CD14-positive monocyte (primary cell): ENCODE measurements at places on chromosomes 4 and X. TPM values are rescaled to one million over a fixed set of nuclear protein-coding genes. Genes with fewer than 3 reads are reported as not detected.

Gene TBC1D9
- polyA plus RNA-seq = 13.6 TPM

- H3K4me3 ChIP-seq = no peak overlapping the region
- DNase-seq = no peak
- no peaks in the 10 kb centered on the region for H3K36me3 ChIP-seq
- peak overlapping the region; percentile 34 for H3K27ac ChIP-seq
- peaks cover 60% of the 10 kb centered on the region for H3K4me1 ChIP-seq
Observed at GRCh38 chr4:73730292-73730691, 10.1 kb upstream of the CXCL8 start.

GRCh38 chrX:136166221-136166855 is 19.0 kb downstream of the FHL1 start:
- no peak for DNase-seq
- no peaks in the 10 kb centered on the region for H3K4me1 ChIP-seq
- H3K27me3 ChIP-seq = peaks cover 3% of the 10 kb centered on the region
- no peak overlapping the region for H3K27ac ChIP-seq
- no peaks in the 10 kb centered on the region for H3K36me3 ChIP-seq

DNA sequence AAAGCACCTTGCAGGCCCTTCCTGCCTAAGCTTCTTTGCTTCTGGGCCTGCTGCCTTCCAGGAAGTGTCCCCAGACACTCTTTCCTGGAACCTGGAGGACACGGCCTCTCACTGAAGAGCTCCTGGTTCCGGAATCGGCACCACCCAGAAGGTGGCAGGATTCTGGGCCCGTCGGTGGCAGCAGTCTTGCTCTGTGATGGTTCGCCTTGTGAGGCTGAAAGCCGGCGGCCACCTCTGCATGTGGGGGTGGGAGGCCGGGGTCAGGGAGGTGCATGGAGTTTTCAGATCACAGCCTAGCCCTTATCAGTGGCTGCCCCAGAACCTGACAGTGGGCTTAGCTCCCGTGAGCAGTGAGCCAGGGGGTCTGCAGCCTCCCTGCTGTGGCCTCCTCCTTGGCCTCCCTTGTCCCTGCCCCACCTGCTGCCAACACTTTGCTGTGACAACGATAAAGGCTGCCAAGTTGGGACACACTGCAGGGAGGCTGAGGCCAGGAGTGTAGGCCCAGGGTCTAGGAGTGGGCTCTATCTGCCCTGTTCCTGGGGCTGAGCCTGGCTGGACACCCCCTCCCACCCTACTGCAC is 30.8 kb upstream of the GPR78 start:
- H3K4me1 ChIP-seq = no peaks in the 10 kb centered on the region
- no peak overlapping the region for H3K4me3 ChIP-seq
- no peaks in the 10 kb centered on the region for H3K27me3 ChIP-seq
- no peak overlapping the region for H3K27ac ChIP-seq

GRCh38 chr4:30720021-30720660 is at the start of gene PCDH7:
TSS of gene PCDH7 (plus strand) at chr4:30720369. CDS start at chr4:30721423, 1,054 bp downstream.
- peaks cover 11% of the 10 kb centered on the region for H3K4me1 ChIP-seq
- no peak within 1 kb of the TSS for H3K4me3 ChIP-seq
- DNase-seq = no peak
- H3K27ac ChIP-seq = no peak within 1 kb of the TSS
- peaks cover 95% of the 10 kb centered on the region for H3K27me3 ChIP-seq

DNA sequence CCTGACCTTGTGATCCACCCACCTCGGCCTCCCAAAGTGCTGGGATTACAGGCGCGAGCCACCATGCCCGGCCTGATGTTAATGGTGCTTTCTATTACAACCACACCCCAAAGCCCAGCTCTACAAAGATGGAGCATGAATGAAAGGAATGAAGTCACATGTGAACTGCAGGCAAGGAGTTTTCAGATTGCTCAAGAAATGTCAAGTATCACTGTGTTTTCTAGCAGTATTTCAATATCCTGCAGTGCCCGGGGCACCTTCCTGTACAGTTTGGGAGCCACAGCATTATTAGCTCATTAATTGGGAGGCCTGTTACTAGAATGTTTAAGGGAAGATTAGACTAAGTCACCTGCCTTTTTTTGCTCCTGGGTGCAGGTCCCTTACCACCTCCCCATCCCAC is 40.1 kb downstream of the PRIMPOL start:
- H3K4me1 ChIP-seq = peaks cover 11% of the 10 kb centered on the region
- DNase-seq = no peak
- no peak overlapping the region for H3K4me3 ChIP-seq
- no peaks in the 10 kb centered on the region for H3K27me3 ChIP-seq
- no peak overlapping the region for H3K27ac ChIP-seq

Gene KDR
- polyA plus RNA-seq = not detected

DNA sequence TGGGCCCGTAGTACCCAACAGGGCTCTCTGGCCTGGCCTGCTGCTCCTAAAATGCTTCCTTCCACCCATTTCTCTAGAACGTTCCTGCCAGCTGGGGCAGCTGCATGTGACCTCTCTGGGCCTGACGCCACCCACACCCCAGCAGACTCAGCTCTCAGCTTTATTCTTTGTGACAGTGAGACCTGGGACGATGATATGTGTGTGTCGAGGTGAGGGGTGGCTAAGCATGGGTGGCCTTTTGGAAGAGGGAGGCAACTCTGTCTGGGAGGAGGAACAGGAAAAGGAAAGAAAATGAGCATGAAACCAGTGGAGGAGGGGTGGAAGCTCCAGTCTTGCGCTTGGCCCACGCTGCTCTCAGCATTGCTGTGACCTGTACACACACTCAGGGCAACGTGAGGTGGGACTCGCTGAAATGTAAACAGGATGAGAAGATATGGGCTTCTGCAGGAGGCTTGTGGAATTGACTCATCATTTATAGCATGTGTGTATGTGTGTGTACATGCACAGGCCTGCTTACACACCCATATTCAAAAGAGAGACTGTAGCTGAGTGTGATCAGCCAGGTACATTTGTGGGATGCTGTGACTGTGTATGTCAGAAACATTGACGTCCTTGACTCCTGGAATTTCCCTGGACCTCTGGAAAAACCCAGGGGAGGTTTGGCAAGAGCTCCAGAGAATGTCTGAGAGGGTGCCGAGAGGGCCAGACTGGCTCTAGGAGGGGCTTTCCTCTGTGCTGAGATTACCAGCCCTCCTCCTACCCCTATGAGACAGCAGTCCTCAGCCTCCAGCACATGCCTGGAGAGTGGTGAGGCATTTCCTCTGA is 137.9 kb downstream of the PJA1 start:
- no peaks in the 10 kb centered on the region for H3K27me3 ChIP-seq
- peak; percentile 7 for DNase-seq
- no peak overlapping the region for H3K4me3 ChIP-seq
- no peaks in the 10 kb centered on the region for H3K36me3 ChIP-seq

DNA sequence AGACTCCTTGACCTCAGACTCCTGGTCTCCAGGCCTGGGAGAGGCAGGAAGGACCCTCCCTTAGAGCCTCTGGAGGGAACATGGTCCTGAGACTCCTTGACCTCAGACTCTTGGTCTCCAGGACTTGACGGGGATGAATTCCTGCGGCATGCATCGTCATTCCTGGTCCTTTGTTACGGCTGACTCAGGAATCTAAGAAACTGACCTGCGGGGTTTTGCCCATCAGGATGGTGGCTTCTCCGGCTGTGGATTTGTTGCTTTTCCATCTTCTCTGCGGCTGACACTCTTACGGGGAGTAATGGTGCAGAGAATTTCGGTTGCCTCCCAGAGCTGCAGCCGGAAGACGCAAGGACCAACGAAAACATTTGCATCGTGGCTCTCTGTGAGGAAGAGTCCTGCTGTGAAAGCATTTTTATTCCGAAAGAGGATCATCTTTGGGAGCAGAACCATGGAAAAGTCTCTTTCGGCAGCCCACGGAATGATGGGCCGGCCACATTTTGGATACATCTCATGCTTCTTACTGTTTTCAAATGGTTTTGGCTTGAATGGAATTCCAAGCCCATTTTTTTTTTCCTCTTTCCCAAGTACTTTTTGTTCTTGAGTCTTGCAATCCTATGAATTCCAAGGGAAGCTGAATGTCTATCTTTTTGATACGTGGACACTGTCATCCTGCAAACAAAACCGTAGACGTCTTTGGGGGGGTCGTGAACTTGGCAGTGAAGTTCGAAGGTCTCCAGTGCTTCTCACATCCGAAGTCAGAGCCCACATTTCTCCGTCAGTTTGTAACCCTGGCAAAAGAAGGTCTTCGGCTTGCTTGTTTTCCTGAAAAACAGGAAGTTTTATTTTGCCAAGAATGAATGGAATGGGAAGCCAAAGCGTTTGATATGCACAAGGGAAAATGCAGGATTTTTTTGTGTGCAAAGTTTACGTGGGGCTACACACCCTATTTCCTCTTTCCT is 36.5 kb downstream of the SHOX start:
- DNase-seq = no peak
- no peaks in the 10 kb centered on the region for H3K4me1 ChIP-seq
- no peak overlapping the region for H3K27ac ChIP-seq

- H3K4me1 ChIP-seq = no peaks in the 10 kb centered on the region
- DNase-seq = no peak
- H3K27me3 ChIP-seq = no peaks in the 10 kb centered on the region
- no peak overlapping the region for H3K4me3 ChIP-seq
- H3K27ac ChIP-seq = no peak overlapping the region
Observed at GRCh38 chr4:67291644-67292043, 253.7 kb downstream of the CENPC start.

GRCh38 chr4:110196871-110197528 is 1.4 kb downstream of the ELOVL6 start:
- peak overlapping the region; percentile 95 for H3K4me3 ChIP-seq
- no peaks in the 10 kb centered on the region for H3K36me3 ChIP-seq
- peak overlapping the region; percentile 14 for H3K27ac ChIP-seq

DNA sequence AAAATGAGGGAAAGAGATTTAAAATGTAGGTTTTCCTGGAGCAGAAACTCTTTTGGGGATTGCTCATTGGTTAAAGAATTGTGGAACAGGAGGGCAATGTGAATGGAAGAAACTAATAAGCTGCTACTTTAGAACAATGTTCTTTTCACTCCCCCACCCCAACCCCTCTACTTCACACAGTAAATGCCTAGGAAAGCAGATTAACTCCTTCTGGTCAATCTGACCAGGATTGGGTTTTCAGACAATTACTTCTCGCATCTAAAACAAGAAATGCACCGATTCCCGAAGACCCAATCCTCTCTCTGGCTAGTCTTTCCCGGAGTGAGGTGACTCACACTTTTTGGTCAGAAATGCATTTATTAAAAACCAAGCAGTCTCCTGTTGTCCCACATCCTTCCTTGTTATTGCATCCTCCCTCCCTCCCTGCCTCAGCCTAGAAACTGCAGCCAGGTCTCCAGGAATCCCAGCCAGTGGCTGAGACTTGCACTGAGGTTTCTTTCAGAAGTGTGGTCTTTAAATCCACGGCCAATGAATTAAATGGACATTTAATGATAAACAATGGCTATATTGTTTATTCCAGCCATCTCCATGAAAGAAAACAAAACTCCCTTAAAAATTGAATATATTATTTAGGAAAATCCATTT is 21.4 kb downstream of the MFAP3L start:
- peaks cover 21% of the 10 kb centered on the region for H3K4me1 ChIP-seq
- H3K4me3 ChIP-seq = no peak overlapping the region
- DNase-seq = no peak
- H3K27me3 ChIP-seq = peaks cover 44% of the 10 kb centered on the region

GRCh38 chr4:84966382-84967242 is at the start of gene WDFY3:
TSS of gene WDFY3 (minus strand) at chr4:84966690. CDS start at chr4:84860591, 106,099 bp downstream.
- H3K4me3 ChIP-seq = peak within 1 kb of the TSS; percentile 84
- H3K4me1 ChIP-seq = peaks cover 29% of the 10 kb centered on the region
- peak; percentile 89 for DNase-seq
- H3K36me3 ChIP-seq = no peaks in the 10 kb centered on the region
- peak within 1 kb of the TSS; percentile 74 for H3K27ac ChIP-seq
- H3K27me3 ChIP-seq = peaks cover 4% of the 10 kb centered on the region

Gene HTN1
- polyA plus RNA-seq = not detected in 2 replicates

GRCh38 chr4:40427128-40427527 is 92.0 kb downstream of the CHRNA9 start:
- DNase-seq = peak; percentile 39
- no peak overlapping the region for H3K4me3 ChIP-seq
- H3K27ac ChIP-seq = no peak overlapping the region
- no peaks in the 10 kb centered on the region for H3K4me1 ChIP-seq
- peaks cover 95% of the 10 kb centered on the region for H3K36me3 ChIP-seq
- no peaks in the 10 kb centered on the region for H3K27me3 ChIP-seq

DNA sequence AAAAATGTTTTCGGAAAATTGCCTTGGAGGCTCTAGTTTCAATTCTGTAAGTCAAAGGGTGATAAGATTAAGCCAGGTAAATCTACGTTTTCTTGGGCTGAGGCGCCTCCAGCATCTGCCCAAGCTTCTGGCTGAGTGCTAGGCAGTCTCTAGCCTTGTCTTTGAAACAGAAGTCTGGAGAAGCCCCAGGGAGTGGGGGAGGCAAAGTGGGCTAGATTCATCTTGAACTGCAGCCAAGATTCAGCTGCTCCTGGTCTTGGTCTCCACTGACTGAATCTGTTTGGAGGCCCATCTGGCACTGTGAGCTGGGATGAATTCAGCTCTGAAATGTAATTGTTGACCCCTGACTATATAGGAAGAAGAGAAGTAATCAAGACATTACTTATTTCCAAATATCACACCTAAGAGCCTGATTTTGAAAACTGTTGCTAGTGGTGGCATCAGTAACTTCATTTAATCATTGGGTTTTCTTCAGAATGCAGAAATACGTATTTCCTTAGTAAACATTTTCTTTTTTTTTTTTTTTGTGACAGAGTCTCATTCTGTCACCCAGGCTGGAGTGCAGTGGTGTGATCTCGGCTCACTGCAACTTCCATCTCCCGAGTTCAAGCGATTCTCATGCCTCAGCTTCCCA is 187.3 kb upstream of the LEF1 start:
- H3K27ac ChIP-seq = no peak overlapping the region
- no peak overlapping the region for H3K4me3 ChIP-seq
- no peaks in the 10 kb centered on the region for H3K36me3 ChIP-seq
- no peaks in the 10 kb centered on the region for H3K4me1 ChIP-seq
- no peaks in the 10 kb centered on the region for H3K27me3 ChIP-seq
